ENCODE measurements at places on chromosomes 11 and 22.

GRCh38 chr11:118878163-118878563 lies 5.5 kb upstream of the CXCR5 start:
- no peak for DNase-seq

- no peak for DNase-seq
Observed at GRCh38 chr11:128487978-128488377, 99.4 kb downstream of the ETS1 start.

DNA sequence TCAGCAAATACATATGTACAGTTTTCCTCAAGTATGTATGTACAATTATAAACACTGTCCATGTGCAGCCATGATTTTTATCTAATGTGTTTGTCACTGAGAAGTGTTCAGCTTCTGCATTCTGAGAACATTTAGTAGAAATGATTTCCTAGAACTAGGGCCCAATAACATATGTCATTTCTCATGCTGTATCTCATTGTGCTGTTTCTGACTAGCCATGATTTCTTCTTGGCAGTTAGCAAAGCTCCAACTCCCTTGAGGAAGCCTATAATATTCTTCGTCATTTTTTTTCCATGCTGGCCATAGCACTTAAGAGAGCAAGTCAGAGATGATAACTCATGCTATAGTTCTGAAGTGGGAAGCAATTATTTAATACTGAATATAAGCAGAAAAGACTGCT lies 187.8 kb downstream of the DDX10 start:
- no peak for DNase-seq

DNA sequence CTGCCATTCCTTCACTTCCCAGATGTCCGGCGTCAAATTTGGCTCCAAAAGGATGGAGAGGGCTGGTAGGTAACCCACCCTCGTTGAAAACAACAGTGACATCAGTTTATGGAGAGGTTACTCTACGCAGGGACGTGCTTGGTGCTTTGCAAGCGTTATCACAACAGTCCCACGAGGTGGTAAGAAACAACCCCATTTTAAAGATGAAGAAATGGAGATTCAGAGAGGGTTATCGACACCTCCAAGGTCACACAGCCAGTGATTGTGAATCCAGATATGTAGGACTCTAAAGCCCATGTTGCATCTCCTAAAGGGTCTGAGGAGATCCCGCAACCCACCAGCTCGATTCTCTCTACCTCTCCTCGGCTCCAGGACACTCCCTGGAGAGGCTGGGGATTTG lies 773 bp downstream of the MIAT start:
- DNase-seq: no peak

- no peak for DNase-seq
Observed at GRCh38 chr22:37674248-37674647, 1.2 kb upstream of the LGALS1 start.

GRCh38 chr11:8011371-8011770 lies 24.2 kb downstream of the EIF3F start:
- DNase-seq: no peak

GRCh38 chr11:45369313-45369712 lies 83.2 kb upstream of the SYT13 start:
- no peak for DNase-seq

- no peak for DNase-seq
Observed at GRCh38 chr22:42328784-42329145, 58.3 kb upstream of the TCF20 start.

DNA sequence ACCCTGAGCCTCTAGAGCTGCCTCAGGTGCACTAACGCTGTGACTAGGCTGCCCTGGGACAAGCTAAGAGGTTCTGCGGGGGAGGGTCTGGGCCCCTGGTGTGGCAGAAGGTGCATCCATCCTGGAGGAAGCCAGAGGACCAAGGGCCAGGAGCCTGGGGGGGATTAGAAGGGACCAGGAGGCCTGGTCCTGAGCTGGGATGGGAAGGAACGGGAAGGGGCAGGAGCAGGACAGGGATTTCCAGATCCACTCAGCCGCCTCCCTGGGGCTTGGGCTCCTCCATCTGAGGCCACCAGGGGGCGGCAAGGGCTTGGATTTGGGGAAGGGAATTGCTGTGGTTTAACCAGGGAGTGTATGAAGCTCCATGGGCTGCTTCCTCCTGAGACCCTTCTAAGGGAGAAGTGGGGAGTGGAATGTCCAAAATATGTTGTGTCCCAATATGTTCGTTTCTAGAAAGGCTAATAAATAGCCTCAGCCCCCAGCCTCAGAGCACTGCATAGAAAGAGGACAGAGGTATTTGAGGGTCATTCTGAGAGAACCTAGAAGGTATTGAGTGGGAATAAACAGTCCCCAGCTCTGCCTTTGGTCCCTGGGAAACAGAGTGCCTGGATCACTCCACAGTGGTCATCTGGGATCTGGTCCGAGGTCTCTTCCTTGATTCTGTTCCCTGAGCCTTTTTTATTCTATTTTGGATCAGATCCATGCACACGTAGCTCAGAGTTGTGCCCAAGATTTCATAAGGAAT lies 17.4 kb upstream of the PRAME start:
- no peak for DNase-seq

DNA sequence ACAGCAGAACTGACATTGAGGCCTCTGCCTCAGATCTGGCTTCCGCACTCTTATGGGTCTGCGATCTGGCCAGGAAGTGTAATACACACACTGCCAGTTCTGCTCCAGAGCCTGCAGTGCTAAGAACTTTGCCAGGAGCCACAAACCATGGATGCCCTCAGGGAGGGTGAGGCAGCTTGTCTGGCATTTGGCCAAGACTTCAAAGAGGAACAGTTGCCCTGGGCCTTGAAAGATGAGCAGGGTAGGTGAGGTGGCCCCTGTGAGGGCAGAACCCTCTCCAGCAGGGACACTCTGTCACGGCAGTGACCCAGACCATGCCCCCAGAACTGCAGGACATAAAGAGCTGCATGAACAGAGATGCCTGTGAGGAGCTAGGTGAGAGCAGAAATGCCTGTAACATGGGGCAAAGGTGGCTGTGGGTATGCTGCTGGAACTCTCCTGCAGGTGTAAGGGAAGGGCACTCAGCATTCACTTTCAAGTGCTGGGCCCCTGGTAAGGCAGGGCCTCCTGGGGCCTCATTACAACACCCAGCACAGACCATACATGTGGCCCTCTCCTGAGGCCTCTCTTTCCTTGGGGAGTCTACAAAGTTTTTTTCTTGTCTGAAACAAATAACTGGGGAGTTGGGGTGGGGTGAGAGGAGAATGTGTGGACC lies 47.3 kb downstream of the NEU3 start:
- DNase-seq: no peak

DNA sequence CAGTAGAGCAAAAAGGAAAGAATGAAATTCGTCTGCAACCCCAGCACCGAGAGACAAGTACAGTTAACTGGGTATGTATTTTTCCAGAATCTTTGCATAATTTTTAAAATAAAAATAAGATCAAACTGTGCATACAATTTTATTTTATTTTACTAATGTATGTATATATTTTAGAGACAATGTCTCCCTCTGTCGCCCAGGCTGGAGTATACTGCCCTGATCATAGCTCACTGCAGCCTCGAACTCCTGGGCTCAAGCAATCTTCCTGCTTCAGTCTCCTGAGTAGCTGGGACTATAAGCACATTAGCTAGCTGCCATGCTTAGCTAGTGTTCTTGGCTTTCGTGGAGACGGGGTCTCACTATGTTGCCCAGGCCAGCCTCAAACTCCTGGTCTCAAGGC lies 18.8 kb upstream of the DRD2 start:
- DNase-seq: no peak

GRCh38 chr11:12185914-12186313 lies 75.5 kb downstream of the MICAL2 start:
- no peak for DNase-seq

DNA sequence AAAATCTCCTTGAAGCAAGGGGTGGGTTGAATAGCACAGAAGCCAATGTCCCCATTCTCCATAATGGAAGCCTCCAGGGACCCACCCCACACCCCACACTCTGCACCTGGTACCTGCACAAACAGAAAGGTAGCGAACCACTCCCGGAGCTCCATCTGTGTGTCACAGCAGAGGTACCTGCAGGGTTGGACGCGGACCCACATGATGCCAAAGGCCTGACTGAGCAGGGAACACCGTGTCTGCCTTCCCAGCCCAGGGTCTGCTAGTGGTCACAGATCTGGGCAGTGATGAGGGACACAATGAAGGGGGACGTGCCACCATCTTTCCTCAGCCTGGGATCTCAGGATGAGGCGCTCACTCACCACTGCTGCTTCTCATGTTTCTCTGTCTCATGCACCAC lies 13.1 kb upstream of the PDE2A start:
- DNase-seq: no peak

DNA sequence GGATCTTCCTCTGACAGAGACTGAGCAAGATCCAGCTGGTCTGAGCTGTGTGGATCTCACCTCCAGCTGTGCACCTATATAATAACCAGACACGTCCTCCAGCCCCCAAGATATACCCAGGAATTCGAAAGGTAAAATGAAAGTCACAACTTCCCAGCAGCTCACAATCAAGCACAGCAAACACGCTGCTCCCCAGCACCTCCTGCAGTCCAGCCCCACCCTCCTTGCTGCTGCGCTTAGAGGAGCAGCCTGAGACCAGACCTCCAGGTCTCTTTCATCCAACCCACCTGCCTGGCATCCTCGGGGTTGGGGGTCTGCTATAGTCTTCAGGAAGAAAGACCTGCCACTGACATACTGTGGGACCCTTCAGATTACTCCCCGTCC lies 3.0 kb upstream of the APOL4 start:
- no peak for DNase-seq

DNA sequence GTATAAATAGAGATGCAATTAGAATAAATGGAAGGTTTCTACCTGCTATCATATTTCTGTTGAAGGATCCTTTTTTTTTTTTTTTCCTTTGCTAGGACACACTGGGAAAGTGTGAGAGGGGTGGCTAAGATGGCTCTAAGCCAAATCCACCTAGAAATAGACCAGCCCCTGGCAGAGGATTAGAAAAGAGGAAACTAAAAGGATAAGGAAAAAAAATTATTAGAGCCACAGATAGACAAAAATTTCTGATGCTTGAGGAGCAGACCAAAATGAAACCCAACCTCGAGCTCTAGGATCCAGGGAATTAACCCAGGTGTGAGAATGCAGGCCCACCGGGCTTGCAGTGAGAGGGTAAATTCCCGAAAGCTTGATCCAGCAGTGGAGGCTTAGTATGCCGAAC lies 262.3 kb downstream of the CADM1 start:
- DNase-seq: no peak

DNA sequence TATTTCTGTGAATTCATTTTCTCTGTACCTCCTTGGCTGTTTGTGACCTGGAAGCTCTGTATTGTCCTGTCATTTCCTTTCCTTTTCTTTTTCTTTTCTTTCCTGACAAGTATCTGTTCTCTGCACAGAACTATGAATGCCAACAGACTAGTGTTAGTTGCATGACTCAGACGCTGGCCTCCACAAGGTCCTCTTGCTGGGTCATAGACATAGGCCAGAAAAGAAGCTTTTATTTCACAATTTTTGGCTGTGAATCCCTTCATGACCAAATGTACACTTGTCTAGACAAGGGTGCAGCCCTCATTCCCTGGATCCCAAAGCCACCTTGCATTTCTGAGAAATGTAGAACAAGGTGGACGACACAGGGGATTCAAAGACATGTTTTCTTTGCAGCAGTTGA lies 104.1 kb upstream of the MTNR1B start:
- DNase-seq: no peak

- no peak for DNase-seq
Observed at GRCh38 chr22:47152938-47153337, 390.5 kb downstream of the TBC1D22A start.

Data from activated T-helper 1 cell treated with anti-CD3 and anti-CD28 coated beads, Interleukin-2, amount 50 U/mL, for 16 hours (primary cell).